ENCODE measurements at places on chromosomes 5 and 9.

GRCh38 chr5:67245259-67245846 lies 48.8 kb upstream of the CD180 start:
- DNase-seq: no peak

GRCh38 chr5:129049126-129049799 lies 45.3 kb upstream of the ISOC1 start:
- no peak for DNase-seq

DNA sequence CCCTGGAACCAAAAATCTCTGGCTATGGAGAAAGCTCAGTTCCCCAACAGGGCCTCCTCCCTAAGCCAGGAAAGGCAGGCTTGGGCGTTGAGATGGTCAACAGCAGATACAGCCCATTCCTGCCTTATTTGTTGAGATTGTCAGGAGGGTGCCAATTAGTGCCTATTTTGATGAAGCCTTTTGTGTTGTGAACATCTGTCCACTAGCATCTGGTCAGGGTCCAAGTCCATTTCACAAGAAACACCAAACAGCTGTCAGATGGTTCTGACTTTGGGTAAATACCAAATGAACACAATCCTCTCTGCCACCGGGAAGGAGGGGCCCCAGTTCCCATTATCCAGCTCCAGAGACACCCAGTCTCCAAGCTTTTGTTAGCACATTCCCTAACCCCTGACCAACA lies 19.9 kb downstream of the SEMA6A start:
- no peak for DNase-seq

GRCh38 chr5:172658391-172658790 lies 17.3 kb downstream of the NEURL1B start:
- no peak for DNase-seq

DNA sequence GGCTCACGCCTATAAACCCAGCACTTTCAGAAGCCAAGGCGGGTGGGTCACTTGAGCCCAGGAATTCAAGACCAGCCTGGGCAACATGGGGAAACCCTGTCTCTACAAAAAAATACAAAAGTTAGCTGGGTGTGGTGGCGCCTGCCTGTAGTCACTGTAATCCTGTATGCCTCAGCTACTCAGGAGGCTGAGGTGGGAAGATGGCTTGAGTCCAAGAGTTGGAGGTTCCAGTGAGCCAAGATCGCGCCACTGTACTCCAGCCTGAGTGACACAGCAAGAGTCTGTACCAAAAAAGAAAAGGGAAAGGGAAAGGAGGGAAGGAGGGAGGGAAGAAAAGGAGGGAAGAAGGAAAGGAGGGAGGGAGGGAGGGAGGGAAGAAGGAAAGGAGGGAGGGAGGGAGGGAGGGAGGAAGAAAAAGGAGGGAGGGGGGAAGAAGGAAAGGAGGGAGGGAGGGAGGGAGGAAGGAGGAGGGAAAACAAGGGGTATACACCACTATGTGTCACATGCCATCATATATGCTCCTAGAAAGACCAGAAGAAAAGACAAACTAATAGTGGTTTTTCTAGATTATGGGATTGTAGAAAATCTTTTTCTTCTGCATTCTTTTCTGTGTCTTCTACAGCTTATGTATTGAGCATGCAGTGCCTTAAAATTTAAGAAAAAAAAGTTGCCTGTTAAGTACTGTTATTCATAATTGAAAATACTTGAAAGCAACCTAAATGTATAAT lies 240.1 kb downstream of the DENND1A start:
- DNase-seq: no peak

DNA sequence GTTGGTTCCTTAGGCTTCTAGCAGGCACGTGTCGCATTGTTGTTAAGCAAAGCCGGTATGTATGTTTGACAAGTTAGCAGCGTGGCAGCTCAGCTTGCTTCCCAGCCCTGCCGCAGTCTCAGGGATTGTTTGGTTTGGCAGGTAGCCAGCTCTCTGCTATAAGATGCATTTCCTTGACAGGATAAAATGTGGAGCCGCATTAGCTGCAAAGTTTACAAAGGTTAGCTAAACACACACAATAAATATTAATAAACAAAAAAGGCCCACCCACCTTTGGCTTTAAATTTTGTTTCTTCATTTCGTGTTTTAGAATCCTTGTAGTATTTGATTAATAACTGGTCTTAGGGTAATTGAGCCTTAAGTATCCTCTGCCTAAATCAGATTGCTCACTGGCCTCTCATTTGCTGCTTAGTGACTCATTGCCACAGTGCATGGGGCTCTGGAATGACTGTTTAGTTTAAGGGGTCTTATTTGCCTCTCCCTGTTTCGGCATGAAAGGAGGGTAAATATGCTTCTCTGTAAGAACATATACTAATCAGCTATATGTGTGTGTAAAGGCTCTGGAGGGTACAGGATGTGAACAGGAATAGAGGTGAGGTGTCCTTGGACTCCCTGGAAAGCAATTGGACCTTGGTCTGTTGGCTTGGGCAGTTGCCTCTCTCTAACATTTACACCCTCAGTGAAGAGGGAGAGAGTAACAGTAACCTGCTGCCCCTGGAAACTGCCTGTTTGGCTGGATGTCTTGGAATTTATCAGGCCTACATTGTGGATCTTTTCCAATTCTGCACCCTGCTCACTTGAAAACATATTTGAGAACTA lies 122.0 kb downstream of the GDNF start:
- no peak for DNase-seq

DNA sequence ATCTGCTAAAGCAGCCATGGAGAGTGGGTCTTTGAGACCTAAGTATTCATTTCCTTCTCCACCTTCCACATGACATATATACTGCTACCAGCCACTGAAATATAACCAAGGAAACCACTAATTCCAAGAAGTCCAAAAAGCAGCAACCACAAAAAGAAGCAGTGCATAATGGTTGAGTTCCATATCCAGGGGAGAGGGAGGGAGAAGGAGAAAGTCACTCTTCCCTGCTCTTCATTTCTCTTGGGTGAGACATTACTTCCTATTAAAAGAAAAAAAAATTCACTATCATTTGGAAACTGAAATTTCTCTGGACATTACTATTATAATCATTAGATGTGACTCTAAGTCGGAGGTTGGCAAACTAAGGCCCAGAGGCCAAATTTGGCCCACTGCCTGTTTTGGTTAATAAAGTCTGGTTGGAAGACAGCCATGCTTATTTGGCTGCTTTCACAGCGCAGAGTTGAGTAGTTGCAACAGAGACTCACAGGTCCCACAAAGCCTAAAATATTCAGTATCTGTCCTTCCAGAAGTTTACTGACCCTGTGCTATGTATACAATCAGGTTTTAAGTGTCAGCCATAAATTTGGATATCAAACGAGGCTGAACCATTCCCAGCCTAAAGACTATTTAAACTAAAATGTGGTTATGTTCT lies 168.6 kb downstream of the MPDZ start:
- DNase-seq: no peak

DNA sequence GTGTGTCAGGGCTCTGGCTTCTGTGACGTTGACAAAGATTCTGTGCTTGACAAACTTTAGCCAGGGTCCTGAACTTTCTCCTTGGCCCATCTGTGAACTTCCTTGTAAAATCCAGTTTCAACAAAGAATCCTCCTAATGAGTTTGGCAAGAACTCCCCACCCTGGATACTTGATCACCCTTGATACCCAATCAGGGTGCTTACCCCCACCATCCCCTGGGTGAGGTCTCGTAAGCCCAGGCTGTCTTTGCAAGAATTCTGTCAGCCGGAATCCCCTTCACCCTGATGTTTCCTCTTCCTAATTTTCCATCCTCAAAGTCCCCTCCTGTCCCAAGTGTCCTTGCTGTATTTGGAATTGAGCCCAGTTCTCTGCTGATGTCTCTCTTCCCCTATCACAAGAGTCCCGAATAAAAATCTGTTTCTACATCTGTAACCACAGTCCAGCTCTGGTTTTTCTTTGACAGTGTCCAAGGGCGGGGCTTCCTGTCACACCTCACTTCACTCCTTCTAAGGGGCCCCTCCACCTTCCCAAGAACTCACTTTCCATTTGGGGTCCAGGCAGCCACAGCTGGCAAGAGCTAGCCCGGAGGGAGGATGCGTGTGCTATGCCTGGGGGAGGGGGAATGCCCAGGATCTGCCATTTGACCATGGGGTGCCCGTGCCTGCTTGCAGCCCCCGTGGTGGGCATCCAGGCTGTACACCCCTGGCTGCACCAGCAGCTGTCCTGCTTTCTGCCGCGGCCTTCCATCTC lies 2.7 kb upstream of the CARD19 start:
- no peak for DNase-seq

- DNase-seq: no peak
Observed at GRCh38 chr9:111316796-111317195, 13.2 kb downstream of the OR2K2 start.

DNA sequence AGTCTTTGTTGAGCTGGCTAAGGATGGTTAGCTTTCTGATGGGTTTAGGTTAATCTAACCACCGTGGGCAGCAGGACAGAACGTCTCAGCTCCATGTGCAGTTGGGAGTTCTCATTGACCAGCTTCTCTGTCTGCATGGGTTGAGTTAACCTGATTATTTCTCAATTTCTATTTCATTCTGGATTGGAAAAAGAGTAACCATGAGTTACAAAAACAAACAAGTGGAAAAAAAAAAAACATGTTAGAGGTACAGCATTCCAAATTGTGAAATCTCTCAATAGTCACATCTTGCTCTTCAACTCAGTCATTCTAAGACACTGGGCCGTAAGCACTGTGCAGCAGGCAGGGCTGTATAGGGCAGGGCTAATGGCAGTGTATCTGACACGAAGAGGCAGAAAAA lies 343.7 kb upstream of the KLF4 start:
- no peak for DNase-seq

GRCh38 chr5:51838459-51838858 lies 455.2 kb downstream of the ISL1 start:
- no peak for DNase-seq

Measured in CD4-positive, alpha-beta T cell treated with Interleukin-17A for 4 hours (primary cell).